ENCODE measurements at places on chromosomes 3 and 15.
A peak's percentile ranks its signal among the peaks of the same experiment; 100 is the strongest.

GRCh38 chr15:43390723-43391122 is 19.8 kb downstream of the TUBGCP4 start:
- DNase-seq, result no peak

GRCh38 chr3:60931452-60931851 is 319.8 kb downstream of the FHIT start:
- DNase-seq, result no peak

DNA sequence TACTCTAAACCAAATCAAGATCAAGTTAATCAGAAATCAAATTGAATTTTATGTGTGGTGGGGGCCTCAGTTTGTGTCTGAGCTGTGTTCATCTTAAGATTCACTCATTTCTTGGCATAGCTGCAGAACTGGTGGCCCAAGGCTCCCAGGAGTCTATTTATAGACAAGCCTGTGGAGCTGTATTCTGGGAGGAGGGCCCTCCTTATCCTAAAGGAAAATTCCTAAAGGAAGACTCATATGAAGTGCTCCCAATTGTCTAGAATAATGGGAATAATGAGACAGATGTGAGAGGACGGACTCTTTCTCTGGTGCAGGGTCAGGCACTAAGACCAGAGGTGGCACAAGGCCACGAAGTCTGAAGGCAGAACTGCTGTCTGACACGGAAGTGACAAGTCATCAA is 38.9 kb downstream of the C3orf85 start:
- DNase-seq, result no peak

- no peak for DNase-seq
These were observed 24.7 kb downstream of the ZBBX start for GRCh38 chr3:167355446-167355845.

- DNase-seq, result no peak
These were observed 13.3 kb upstream of the ATP13A5 start for GRCh38 chr3:193391902-193392301.

DNA sequence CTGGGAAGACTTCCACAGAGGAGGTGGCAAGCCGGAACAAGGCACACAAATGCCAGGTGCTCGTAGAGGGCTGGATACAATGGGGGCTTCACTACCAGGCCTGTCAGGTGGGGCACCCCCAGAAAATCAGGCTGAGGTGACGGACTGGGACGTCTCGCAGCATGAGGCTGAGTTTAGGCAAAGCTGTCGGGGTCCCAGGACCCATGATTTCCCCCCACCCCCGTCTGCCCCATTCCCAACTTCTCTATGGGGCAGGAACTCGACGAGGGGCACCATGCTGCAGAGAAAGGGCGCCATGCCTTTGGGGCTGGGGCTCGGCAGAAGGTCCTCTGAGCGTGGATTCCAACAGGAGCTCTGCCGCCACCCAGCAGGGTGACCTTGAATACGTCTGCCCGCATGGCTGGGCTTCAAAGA is 65.7 kb upstream of the HES1 start:
- DNase-seq, result no peak

DNA sequence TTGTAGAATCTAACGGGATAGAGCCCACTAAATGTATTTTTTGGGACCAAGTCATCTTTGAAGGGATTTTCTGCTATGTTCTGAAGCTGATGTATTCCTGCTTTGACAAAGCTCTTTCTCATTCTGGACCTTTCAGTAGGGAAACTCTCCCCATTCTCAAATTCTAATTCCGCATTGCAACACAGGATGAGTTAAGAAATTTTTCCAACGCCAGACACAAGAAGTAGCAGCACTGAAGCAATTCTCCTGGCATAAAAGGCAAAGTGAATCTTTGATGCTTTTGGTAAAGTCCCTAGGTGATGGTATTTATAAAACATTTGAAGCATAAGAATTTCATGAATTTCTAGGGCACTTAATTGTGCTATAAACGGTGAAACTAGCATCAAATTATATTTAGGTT is 76.8 kb downstream of the ZPLD1 start:
- DNase-seq, result no peak

DNA sequence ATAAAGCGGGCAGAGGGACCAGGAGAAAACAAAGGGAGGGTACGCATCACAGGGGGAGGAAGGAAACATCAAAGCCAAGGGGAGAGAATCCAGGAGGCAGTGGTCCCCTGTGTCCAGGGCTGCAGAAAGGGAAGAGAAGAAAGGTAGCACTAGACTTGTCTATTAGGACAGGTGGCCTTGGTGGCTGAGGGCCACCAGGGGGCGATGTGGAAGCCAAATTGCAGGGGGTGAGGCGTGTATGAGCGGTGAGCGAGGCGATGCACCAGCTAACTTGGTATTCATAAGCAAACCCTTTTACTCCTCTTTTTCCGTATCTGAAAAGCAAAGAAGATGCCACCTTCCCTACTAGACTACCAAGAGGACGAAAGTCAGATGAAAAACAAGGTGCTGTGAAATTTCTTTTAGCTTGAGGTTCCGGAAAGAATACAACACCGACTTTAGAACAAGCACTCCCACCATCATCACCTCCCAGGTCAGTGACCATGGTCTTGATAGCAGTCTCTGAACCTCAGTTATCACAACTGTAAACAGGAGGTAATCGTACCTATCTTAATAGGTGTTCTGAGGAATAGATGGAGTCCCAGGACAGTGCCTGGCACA is 654.4 kb upstream of the ADAMTS9 start:
- peak; percentile 20 for DNase-seq

DNA sequence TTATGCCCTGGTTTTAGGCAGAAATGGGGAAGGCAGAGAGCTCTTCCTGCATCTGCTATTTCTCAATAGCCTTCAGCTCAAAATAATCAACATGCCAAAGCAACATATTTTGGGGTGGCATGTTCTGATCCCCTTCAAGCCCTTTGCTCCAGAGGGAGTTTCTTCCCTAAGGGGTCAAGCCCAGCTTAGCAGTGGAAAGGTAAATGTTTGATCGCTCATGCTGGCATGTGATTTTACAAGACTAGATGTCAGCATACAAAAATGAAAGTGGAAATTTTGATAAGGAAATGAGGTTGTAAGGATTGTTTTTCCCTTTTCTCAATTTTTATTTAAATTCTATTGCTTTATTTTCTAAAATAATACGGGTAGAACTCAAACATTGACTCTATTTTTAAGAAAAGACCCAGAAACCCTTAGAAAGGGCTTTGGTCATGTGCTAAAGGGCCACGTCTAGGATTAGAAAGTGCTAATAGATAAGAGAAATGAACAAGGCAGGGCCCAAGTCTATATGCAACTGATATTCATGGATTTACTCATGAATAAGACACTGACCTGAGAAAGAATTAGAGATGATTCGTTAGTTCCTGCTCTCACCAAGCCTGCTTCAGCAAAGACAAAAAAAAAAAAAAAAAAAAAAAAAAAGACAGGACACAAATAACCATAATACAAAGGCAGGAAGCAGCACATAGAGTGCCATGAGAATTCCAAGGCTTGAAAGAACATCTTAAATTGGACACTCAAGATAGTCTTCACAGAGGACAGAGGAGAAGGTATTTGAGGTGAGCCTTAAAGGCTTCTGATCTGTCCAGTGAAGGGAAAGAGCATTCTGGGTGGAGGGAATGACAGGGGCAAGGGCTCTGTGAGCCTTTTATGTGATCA is 55.0 kb upstream of the NR2E3 start:
- no peak for DNase-seq

DNA sequence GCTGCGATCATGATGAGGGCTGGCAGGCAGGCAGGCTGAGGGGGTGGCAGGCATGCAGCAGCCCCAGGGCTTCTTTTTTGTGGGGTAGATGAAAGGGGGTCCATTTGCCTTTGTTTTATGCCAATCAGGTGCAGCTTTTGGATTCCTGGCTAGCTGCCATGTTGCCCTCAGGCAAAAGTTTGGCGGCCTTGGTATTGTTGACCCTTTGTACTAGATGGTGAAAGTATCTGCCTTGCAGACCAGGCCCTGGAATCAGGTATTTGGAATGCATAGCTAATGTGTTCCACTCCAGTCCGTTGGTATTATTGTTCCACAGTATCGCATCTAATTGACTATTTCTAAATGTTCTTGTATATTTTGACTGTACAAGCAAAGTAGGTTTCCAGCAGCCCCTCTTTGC is 35.0 kb downstream of the EEFSEC start:
- DNase-seq, result no peak

DNA sequence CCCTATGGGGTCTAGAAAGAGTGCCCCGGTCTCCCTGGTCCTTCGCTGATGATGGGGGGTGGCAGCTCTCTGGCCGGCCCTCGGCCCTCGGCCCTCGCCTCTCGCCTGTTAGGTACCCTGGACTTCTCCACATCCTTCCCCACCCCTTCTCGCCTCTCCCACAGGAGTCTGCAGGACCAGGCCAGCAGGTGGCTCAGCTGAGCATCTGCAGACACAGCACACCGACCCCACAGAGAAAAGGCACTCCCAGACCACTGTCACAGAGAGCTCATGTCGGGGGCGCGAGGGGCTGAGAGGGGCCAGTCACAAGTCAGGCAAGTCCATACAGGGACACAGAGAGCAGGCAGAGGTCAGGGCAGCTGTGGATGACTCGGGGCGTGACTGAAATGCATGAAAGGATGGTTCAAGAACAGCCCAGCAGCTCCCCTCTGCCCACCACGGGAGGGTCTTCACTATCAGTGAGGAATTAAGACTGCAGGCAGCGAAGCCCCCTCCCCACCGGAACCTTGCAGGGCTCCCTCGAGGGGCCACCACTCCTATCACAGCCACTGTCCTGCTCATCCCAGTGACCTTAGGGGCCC is 181.7 kb upstream of the NSMCE3 start:
- peak; percentile 44 for DNase-seq

- DNase-seq, result no peak
These were observed 59.9 kb downstream of the IGF2BP2 start for GRCh38 chr3:185764980-185765370.

GRCh38 chr15:41971895-41972252 is 483 bp downstream of the EHD4 start:
- DNase-seq, result peak; percentile 13

DNA sequence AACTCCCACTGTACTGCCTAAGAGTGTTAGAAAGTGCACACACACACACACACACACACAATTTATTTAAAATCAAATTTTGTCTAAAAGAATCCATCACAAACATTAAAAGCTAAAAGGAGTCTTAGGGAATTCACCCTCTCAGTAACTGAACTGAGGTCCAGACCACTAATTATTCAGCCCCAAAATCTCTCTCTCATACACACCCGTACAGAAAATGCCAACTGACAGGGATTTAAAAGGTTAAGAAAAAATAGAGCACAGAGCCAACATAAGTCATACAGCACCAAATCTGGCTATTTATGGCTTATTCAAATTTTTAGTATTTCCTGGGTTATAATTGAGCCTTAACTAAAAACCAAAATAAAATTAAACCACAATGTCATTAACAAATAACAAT is 20.7 kb downstream of the GBE1 start:
- DNase-seq, result no peak

DNA sequence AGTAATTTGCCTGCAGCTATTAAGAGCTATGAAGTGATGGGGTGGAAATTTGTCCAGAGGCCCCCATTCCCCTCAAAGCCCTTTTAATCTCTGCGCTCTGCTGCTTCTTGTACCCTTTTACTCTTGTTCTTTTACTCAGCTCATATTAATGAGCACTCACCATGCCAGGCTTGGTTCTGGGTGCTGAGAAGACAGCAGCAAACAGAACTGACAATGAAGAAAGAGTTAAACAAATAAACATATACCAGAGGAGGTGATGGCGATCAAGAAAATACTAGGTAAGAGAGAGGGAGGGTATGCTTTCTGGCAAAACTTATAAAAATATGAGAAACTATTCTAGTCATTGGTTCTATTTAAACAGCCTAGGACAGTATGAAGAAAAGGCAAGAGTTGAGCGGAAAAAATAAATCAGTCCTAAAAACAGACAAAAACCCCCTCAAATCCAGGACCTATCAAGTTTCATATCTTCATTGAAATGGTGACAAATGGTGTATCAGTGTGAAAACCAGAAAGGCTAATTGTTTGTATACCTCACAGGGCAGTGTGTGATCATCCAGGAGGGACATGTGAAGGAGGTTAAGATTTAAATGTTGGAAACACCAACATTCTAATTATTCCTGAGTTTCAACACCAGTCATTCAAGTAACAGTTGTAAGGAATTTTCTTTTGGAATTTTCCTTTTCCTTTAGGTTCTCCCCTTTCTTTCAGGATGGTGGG is 144.9 kb downstream of the FNDC3B start:
- DNase-seq, result no peak

GRCh38 chr3:15804553-15805095 is 6.8 kb upstream of the ANKRD28 start:
- no peak for DNase-seq

- no peak for DNase-seq
These were observed 114.4 kb downstream of the CHSY1 start for GRCh38 chr15:101137312-101137940.

DNA sequence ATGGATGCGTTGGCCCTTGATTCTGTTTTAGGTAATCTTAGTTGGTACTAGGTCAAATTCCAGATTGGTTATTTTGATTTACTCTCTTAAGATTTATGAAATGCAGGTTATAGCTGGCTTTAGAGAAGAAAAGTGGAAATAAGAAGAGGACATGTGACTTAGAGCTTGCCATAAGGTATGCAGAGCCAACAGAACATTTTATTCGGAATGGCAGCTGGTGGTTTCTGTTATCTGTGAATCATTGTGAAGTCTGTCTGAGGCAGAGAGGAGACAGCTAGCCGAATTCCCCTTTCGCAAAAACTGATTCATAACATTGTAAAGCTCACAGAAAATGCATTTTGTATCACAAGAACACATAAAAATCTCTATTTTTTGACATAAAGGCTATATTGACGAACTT is 82.1 kb downstream of the FILIP1L start:
- DNase-seq, result no peak

- no peak for DNase-seq
These were observed 12.5 kb downstream of the TRAT1 start for GRCh38 chr3:108835101-108835500.

- no peak for DNase-seq
These were observed 149.9 kb upstream of the PDZRN3 start for GRCh38 chr3:73774645-73775044.

DNA sequence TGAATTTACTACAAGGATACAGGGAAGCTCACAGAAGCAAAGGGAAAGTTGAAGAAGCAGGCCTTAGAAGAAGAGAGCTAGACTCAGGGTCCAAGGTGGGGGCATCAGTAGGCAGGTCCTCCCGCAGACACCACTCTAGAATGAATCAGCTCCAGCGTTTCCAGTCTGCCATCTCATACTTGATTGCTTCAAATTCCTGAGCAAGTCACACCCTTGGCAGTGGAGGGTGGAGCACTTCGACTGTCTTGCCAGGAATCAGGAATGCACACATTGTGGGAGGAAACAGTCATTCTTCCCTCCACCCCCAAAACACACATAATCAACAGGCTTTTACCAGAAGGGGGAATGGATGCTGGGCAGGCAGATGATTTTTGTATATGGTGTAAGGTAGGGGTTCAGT is 78.5 kb downstream of the CHCHD6 start:
- peak; percentile 54 for DNase-seq

GRCh38 chr3:21543380-21544075 is 207.5 kb downstream of the ZNF385D start:
- DNase-seq, result no peak

GRCh38 chr15:96736384-96736783 is 405.9 kb downstream of the NR2F2 start:
- no peak for DNase-seq

GRCh38 chr3:62614527-62614926 is 241.2 kb upstream of the FEZF2 start:
- no peak for DNase-seq

GRCh38 chr15:68217341-68217740 is 12.2 kb downstream of the CLN6 start:
- DNase-seq, result no peak
